PC-9 (cell line): ENCODE measurements at places on chromosomes 16 and 17. TPM values are rescaled to one million over a fixed set of nuclear protein-coding genes. Genes with fewer than 3 reads are reported as not detected.
A peak's percentile ranks its signal among the peaks of the same experiment; 100 is the strongest.

KRT33B gene
- total RNA-seq = not detected in 2 replicates

GRCh38 chr17:2735896-2736295 lies 13.6 kb downstream of the CCDC92B start:
- no peak for DNase-seq

GRCh38 chr17:33832262-33832661 lies 422.8 kb upstream of the CCL2 start:
- no peak for DNase-seq

DNA sequence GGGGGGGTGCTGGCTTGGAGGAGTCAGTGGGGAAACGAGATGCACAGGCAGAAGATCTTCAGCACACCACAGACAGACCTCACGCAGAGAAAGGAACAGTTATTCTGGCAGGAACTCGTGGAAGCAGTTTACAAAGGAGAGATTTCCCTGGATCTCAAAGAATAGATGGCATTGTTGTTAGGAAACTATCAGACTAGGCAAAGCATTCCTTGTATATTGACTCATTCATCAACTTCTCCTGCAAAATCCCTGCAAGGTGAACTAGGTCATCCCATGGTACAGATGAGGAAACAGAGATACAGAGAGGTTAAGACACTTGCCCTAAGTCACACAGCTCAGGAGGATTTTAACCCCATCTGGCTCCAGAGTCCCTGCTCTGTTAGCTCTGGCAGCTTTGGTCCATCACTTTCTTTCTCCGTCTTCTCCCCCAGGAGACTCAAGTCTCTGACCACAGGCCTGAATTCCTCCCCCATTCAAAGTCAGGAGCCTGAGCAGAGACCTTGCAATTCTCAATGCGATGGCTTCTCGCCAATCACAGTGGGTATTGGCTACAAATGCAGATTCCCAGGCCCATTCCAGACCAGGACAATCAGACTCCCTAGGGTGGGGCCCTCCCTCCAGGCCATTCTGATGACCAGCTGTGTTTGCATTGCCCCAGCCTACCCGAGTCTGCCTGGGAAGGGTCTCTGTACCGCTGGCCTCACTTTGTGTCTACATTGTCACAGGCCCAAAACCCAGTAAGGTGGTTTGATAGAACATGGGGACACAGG lies 56.4 kb downstream of the LITAF start:
- DNase-seq = no peak

DNA sequence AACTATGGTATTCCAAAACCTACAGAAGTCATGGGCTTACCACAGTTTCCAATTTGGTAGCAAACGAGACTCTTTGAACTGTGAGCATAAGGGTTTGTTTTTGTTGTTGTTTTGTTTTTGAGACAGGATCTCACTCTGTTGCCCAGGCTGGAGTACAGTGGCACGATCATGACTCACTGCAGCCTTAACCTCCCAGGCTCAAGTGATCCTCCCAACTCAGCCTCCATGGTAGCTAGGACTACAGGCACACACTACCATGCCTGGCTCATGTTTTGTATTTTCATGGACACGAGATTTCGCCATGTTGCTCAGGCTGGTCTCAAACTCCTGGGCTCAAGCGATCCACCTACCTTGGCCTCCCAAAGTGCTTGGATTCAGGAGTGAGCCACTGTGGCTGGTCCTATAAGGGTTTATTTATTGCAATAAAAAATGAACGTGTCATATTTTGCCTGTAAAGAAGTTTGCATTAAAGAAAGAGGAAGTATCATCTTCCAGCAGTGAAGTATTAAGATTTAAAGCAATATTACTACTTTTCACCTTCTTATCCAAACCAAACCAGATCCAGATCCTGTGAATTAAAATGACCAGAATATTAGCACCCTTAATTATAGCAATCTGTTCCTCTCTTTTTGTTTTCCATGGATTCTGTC lies 37.2 kb downstream of the KCNJ2 start:
- no peak for DNase-seq

DNA sequence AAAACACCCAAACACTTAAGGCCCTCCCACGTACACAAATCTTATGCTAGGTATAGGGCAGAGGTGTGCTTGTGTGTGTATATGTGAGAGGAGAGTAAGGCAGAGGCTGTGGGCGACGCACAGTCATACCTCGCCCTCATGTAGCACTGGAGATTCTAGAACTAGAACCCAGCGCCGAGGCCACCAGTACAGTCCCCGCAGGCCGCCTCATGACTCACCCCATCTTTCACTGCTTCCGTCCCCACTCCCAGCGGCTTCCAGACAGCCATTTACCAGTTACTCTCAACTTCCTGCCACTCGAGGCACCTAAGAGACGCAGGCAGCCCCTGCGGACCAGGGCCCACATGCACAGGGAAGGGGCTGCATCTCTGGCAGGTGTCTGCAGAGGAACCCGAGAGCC lies 23.2 kb upstream of the CYTH1 start:
- DNase-seq = no peak

- no peak for DNase-seq
Measured at GRCh38 chr17:58911741-58912343, 156.2 kb downstream of the PPM1E start.

- no peak for DNase-seq
Measured at GRCh38 chr16:76490036-76490639, 212.9 kb downstream of the CNTNAP4 start.

SMTNL2 gene
- not detected in 2 replicates for total RNA-seq

DNA sequence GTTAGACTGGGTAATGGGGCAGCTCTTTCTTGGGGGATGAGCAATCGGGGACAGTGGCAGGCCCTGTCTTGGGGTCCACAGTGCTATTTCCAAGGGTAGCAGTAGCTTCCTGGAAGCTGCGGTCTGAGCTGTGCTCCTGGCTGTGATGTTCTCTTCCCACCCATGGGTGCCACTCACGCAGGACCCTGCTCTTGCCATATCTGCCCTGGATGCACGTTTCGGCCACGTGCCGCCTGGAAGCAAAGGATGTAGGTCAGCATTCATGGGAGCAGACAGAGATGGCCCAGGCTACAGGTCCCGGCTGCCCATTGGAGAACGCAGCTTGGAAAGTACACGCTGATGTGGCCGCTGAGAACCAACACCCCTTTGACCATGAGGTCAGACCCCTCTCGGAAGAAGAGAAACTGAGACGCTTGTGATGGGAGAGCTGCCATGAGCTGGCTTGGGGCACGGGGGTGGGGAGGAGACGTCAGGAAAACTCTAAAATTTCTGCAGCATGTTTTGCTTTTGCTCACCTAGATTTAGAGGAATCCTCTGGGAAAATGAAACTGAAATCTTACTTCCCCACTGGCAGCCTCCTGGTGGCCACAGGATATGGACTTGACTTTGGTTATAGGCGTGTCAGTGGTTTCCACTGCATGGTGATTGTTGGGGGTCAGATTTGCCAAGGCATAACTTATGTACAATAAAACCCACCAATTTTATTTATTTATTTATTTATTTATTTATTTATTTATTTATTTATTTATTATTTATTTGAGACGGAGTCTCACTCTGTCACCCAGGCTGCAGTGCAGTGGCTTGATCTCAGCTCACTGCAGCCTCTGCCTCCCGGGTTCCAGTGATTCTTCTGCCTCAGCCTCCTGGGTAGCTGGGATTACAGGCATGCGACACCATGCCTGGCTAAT lies 36.2 kb upstream of the IRF8 start:
- no peak for DNase-seq

CFAP119 gene
- total RNA-seq = 17.9 and 19.9 TPM in 2 replicates

GRCh38 chr17:50763716-50764475 lies 3.4 kb downstream of the ANKRD40CL start:
- DNase-seq = peak; percentile 56

DNA sequence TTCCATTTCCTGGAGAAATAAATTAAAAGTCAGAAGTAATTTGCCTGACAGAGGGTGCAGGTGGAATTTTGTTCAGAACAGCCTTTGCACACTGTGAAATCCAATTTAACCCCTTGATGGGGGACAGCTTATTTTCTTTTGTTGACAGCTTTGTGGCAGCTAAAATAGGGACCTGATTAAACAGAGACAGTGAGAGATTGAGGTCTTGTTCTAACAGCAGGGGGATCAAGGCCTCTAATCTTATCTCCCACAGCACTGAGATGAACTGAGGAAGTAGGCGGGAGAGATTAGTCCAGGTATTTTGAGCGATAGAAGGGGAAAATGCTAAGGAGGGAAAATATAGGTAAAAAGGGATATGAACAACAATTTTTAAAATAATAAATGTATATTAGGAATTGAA lies 1491.4 kb upstream of the GOT2 start:
- no peak for DNase-seq
